Prostate gland (tissue), 2 donors: ENCODE measurements at places on chromosomes 1 and 21. TPM values are rescaled to one million over a fixed set of nuclear protein-coding genes. Genes with fewer than 3 reads are reported as not detected.

GRCh38 chr1:161020509-161021164 lies at the start of gene F11R:
F11R (minus strand) TSS chr1:161021152; CDS start chr1:161021073, 79 bp downstream.
- no peaks in the 10 kb centered on the region for H3K36me3 ChIP-seq
- H3K27ac ChIP-seq: peak within 1 kb of the TSS; percentile 84
- H3K4me3 ChIP-seq: peak within 1 kb of the TSS; percentile 68
- no peaks in the 10 kb centered on the region for H3K27me3 ChIP-seq
- H3K4me1 ChIP-seq: no peaks in the 10 kb centered on the region
- peak; percentile 45 for DNase-seq

- no peak for DNase-seq
- no peak overlapping the region for H3K4me3 ChIP-seq
- H3K4me1 ChIP-seq: no peaks in the 10 kb centered on the region
- no peaks in the 10 kb centered on the region for H3K27me3 ChIP-seq
These were observed 90.6 kb downstream of the SDCCAG8 start for GRCh38 chr1:243346468-243346867.

GRCh38 chr1:46638921-46639320 lies 22.3 kb upstream of the MOB3C start:
- peaks cover 2% of the 10 kb centered on the region for H3K4me1 ChIP-seq
- H3K27ac ChIP-seq: no peak overlapping the region
- no peaks in the 10 kb centered on the region for H3K36me3 ChIP-seq
- H3K27me3 ChIP-seq: no peaks in the 10 kb centered on the region
- no peak for DNase-seq

DNA sequence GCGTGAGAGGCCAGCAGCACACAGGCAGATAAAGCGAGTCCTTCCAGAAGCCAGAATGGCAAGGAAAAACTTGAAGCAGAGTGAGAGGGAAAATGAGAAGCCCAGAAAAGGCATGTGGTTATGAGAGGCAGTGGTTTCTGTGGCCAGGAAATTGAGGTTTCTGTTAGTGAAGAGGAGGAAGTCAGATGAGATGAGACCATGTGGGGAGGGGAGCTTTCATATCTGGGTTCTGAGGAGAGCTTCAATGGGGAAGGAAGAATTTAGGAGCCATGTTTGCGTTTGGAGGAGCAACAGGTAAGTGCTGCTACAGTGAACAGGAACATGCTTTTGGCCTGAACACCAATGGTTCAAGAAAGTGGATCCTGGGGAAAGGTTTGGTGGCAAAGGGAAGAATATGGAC lies 6.1 kb upstream of the CD1A start:
- H3K27me3 ChIP-seq: no peaks in the 10 kb centered on the region
- H3K36me3 ChIP-seq: no peaks in the 10 kb centered on the region
- H3K27ac ChIP-seq: no peak overlapping the region
- no peak for DNase-seq
- H3K4me3 ChIP-seq: no peak overlapping the region
- H3K4me1 ChIP-seq: no peaks in the 10 kb centered on the region

GRCh38 chr1:210598135-210598652 lies 269.5 kb downstream of the HHAT start:
- H3K4me1 ChIP-seq: no peaks in the 10 kb centered on the region
- H3K27ac ChIP-seq: no peak overlapping the region
- no peaks in the 10 kb centered on the region for H3K27me3 ChIP-seq
- no peak overlapping the region for H3K4me3 ChIP-seq

- DNase-seq: peak; percentile 30
- peak overlapping the region; percentile 60 for H3K27ac ChIP-seq
- H3K36me3 ChIP-seq: no peaks in the 10 kb centered on the region
- H3K4me3 ChIP-seq: peak overlapping the region; percentile 34
- no peaks in the 10 kb centered on the region for H3K4me1 ChIP-seq
These were observed 3.6 kb upstream of the INAVA start for GRCh38 chr1:200890818-200891773.

Gene CD5L
- not detected for total RNA-seq

Gene GSTM1
- total RNA-seq: not detected

Gene DMBX1
- total RNA-seq: not detected

Gene SH3GLB1
- total RNA-seq: 26.9 TPM

Gene RIMKLA
- total RNA-seq: 1.4 TPM
